ENCODE measurements at places on chromosomes 1 and 21. TPM values are rescaled to one million over a fixed set of nuclear protein-coding genes. Genes with fewer than 3 reads are reported as not detected.

The MAP10 gene
- 4.0 TPM for total RNA-seq

The SPRR3 gene
- not detected for total RNA-seq

The GPR157 gene
- total RNA-seq: 5.7 TPM

The ANGPTL3 gene
- total RNA-seq: not detected

The F13B gene
- total RNA-seq: not detected

The TNNT2 gene
- not detected for total RNA-seq

The PEAR1 gene
- total RNA-seq: 0.15 TPM

The TMCO2 gene
- total RNA-seq: 0.42 TPM

The ZYG11A gene
- 0.25 TPM for total RNA-seq

The NUDT4B gene
- total RNA-seq: 0.52 TPM

The MSH4 gene
- 0.46 TPM for total RNA-seq

DNA sequence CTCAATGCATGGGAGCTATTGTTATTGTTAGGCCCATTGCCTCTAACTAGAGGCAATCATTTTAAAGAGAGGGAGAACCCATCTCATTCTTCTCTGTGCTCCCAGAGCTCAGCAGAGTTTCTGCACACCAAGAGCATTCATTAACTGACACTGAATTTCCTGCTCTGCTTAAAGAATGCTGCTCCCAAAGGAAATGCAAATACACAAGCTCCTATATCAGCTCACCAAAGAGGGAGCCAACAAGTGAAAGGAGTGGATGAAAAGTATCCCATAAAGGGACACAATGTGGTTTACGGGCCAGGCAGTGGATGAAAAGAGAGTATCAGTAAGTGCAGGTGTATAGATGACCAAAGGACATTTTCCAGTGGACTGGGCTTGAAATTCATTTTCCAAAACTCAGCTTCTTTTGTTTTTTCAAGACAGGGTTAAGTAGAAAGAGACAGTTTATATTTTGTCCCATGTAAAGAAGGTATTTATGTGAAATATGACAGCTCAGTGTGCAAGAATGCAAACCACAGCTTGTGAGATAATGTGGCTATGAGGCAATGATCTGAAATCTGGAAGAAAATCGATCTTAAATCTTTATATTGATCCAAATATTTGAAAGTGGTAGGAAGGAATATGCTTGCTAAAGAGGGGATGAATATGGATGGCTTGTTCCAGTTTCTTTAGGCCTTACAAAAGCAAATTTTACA, 207.7 kb upstream of the CAMK1G start:
- no peak for DNase-seq

GRCh38 chr1:54463259-54464030, 57.3 kb upstream of the SSBP3 start:
- no peak for DNase-seq

GRCh38 chr1:115829023-115829674, 11.8 kb downstream of the NHLH2 start:
- no peak for DNase-seq

DNA sequence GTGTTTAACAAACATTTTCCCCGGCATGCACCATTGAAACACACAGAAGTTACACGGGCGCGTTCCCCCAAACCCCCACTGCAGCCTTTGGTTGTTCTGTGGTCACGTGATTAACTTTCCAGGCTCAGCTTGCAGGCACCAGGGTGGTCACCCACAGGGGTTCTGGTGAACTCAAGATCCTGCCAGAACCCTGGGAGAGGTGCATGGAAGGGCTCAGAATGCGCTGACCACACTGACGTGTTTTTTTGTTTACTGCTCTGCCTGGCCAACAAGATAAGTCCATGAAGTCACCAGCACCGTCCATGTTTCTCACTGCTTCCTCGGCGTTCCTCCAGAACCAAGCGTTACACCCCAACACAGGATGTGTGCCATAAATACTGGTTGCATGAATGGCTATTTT, 229.5 kb upstream of the VAMP3 start:
- DNase-seq: no peak

GRCh38 chr21:17002594-17003257, 510.1 kb upstream of the CXADR start:
- no peak for DNase-seq

GRCh38 chr1:74579425-74579824, 67.0 kb upstream of the LRRC53 start:
- DNase-seq: no peak

GRCh38 chr1:201060586-201060985, 37.1 kb upstream of the KIF21B start:
- no peak for DNase-seq

DNA sequence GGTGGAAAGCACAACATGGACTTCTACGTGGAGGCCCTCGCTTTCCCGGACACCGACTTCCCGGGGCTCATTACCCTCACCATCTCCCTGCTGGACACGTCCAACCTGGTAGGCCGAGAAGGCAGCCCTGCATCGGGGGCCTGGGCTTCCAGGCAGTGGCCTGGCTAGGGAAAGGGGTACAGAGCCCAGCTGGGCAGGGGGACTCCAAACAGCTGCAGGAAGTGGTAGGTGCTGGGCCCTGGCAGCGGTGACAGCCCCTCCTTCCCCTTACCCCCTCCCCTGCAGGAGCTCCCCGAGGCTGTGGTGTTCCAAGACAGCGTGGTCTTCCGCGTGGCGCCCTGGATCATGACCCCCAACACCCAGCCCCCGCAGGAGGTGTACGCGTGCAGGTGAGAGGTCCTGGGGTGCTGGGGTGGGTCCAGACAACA, 30.0 kb upstream of the PADI6 start:
- no peak for DNase-seq

GRCh38 chr1:35931446-35932157, 697 bp downstream of the AGO3 start:
- DNase-seq: peak; percentile 10

- no peak for DNase-seq
Observed at GRCh38 chr1:18640228-18641004, 9.8 kb downstream of the PAX7 start.

DNA sequence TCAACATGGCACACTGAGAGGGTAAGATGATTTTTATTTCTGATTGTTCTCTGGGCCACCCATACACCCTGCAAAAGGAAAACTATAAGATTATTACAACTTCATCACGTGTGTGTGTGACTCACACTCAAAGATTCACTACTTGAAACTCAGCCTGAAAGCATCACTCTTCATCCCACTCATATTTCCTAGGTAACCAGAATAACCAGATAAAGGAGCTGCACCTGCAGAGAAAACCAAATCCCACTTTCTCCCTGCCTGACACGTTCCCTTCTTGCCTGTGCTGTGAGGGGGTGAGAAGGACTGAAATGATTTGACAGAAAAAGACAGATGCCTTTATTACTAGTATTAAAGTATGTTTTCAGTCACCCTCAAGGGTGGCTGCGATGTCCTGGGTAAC, 131.6 kb downstream of the TGFBR3 start:
- DNase-seq: no peak

GRCh38 chr21:46607636-46608035, 2.8 kb upstream of the S100B start:
- no peak for DNase-seq

GRCh38 chr1:152461544-152461943, 47.5 kb upstream of the CRNN start:
- DNase-seq: peak; percentile 79

DNA sequence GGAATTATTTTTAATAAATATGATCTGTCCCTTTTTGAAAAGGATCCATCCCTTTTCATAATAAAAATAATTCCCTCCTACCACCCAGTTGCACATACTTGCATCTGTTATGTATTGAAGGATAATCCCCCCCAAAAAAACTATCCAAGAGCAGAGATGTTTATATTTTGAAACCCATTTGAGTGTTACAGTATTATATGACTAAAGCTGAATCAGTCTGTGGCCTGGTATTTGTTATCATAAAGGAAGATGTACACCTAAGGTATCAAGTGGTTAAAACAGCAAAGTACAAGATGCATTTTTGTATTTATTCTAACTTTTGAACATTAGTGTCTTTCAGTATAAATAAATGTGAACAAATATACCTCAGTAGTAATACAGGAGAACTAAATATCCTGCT, 12.7 kb upstream of the TGFB2 start:
- DNase-seq: no peak

DNA sequence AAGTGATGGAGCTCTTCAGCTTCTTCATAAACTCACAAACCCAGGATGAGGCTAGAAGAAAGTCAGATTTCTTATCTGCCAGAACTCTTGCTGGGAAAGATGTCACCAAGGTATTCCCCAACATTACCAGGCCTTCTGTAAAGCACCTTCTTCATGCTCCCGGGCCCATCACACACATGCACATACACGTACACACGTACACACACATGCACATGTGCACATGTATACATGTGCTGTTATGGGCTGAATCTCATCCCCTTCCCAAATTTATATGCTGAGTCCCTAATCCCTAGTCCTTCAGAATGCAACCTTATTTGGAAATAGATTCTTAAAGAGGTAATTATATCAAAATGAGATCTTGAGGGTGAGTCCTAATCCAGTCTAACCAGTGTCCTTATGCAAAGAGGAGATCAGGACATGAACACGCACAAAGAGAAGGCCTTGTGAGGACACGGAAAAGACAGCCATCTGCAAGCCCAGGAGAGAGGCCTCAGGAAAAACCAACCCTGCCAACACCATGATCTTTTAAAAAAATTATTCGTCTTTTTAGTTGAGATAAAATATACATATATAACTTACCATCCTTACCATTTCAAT, 76.4 kb upstream of the LYST start:
- no peak for DNase-seq

- DNase-seq: no peak
Observed at GRCh38 chr1:160813215-160813614, 17.2 kb downstream of the LY9 start.

DNA sequence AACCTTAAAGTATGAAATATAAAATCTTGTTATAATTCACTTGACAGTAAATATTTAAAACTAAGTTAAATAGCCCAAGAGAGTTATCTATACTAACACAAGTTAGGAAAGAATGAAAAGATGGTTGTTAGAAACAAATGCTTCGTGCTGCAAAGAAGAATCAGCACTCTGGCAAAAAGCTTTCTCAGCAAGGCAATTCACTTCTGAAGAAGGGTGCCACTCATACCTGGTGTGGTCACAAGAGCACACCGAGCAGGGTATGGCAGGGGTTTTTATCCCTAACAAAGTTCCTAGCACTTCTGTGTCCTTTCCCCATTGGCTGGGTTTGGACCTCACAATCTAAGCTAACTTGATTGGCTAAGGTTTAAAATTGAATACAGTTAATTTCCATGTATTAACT, 121.0 kb downstream of the MAGI3 start:
- DNase-seq: no peak

DNA sequence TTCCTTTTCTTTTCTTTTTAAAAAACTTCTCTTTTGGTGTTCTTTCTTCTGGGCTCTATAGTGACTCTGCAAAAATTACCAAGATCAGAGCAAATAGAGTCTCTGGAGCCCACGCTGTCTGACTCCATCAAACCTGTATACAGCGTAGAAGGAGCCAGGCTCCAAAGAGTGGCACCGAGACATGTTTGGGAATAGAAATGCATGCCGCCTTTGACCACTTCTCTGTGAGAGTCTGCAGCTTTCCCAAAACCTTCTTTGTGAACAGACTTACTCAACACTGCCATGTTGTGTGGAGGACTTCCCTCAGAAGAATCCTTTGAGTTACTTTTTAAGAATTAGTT, 55.3 kb downstream of the GORAB start:
- DNase-seq: no peak

- DNase-seq: no peak
Observed at GRCh38 chr1:87506147-87506546, 177.5 kb downstream of the LMO4 start.

- peak; percentile 27 for DNase-seq
Observed at GRCh38 chr1:231628207-231628876, 1.8 kb downstream of the DISC1 start.

DNA sequence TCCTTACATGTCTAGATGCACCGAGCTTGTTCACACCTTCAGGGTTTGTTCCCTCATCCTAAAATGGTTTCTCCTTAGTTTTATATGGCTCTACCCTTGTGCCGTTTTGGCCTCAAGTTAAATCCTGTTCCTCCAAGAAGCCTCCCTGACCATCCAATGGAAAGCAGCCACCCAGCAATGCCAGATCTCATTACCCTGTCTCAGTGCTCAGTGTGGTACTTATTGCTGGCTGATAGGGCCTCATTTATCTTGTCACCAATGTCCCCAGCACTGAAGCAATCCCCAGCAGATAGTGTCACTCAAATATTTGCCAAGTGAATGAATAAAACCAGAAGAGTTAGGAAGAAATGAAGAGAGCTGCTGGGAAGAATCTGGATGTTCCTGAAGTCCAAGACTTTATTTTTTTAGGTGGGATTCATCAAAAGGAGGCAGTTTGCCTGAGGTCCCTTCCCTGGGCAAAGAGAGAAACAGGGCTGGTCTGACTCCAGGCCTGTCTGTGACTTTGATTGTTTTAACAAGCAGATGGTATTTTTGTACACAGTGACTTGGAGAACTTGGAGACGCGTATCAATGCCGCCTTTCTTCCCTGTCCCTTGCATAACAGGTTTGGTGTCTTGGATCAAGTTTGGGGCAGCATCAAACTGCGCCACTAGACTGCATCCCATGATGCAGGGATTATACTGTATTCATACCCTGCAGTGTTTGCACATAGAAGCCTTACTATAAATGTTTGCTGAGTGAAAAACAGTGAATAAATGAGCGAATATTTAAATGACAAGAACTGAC, 221.2 kb downstream of the DISC1 start:
- DNase-seq: no peak

GRCh38 chr1:63878932-63879331, 105.1 kb downstream of the ROR1 start:
- no peak for DNase-seq

DNA sequence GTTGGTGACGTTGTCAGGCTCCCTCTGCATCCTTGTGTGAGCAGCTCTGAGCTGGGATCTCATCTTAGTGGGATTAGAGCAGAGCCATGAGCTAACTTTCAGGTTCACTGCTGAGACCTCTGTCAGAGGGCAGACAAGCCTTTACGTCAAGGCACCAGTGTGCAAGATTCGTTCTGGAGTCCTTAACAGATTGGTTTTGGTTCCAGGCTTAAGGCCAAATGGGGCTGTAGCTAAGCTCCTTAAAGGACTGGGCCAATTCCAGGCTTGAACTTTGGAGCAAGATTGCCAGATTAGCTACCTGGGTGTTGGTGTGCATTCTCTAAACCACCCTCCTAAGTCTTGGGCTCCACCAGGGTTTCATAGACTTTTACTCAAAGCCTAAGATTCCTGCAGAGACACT, 52.6 kb upstream of the PDC start:
- DNase-seq: no peak

GRCh38 chr1:165483412-165483811, 38.5 kb upstream of the RXRG start:
- DNase-seq: no peak

GRCh38 chr1:149884433-149885338, 14.7 kb upstream of the BOLA1 start:
- peak; percentile 56 for DNase-seq

GRCh38 chr21:34530261-34530660, 18.3 kb upstream of the KCNE1 start:
- DNase-seq: no peak

- no peak for DNase-seq
Observed at GRCh38 chr1:110212169-110213142, 2.3 kb downstream of the KCNC4 start.

- no peak for DNase-seq
Observed at GRCh38 chr1:44700573-44700972, 26.1 kb downstream of the ARMH1 start.
